Tibial nerve (tissue), 4 donors: ENCODE measurements at places on chromosomes 3 and 15.
A peak's percentile ranks its signal among the peaks of the same experiment; 100 is the strongest.

GRCh38 chr3:78963771-78964170, 804.0 kb downstream of the ROBO1 start:
- H3K27ac ChIP-seq = no peak overlapping the region
- H3K36me3 ChIP-seq = no peaks in the 10 kb centered on the region
- no peak overlapping the region for H3K4me3 ChIP-seq
- no peaks in the 10 kb centered on the region for H3K4me1 ChIP-seq
- DNase-seq = no peak
- no peaks in the 10 kb centered on the region for H3K27me3 ChIP-seq

GRCh38 chr3:124772081-124772831, 42.0 kb downstream of the UMPS start:
- H3K36me3 ChIP-seq = no peaks in the 10 kb centered on the region
- H3K27ac ChIP-seq = peak overlapping the region; percentile 44
- peak; percentile 39 for DNase-seq
- peaks cover 68% of the 10 kb centered on the region for H3K4me1 ChIP-seq

GRCh38 chr3:179432451-179432850, 18.8 kb downstream of the GNB4 start:
- H3K36me3 ChIP-seq = no peaks in the 10 kb centered on the region
- H3K4me1 ChIP-seq = peaks cover 47% of the 10 kb centered on the region

- no peaks in the 10 kb centered on the region for H3K27me3 ChIP-seq
- no peak overlapping the region for H3K27ac ChIP-seq
- no peaks in the 10 kb centered on the region for H3K36me3 ChIP-seq
- DNase-seq = no peak
- H3K4me1 ChIP-seq = peaks cover 7% of the 10 kb centered on the region
Observed at GRCh38 chr3:65545429-65545828, 493.3 kb downstream of the MAGI1 start.

DNA sequence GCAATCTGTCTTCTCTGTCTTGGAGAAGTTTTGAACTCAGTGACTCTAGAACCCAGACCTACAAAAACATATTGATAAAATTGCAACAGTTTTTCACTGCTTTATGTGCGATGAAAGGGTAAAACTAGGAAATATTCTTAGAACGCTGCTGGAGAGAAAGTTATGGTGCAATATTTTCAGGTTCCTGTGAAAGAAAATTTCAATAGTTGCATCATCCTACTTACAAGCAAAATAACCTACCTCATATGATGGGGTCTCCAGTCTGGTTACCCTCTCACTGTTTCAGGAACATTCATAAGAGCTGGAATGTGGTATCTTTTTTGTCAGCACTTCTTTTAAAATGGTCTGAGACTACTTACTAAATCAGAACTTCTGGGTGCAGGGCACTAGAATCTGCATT, 27.1 kb downstream of the GATM start:
- H3K27ac ChIP-seq = no peak overlapping the region
- H3K4me3 ChIP-seq = no peak overlapping the region
- H3K36me3 ChIP-seq = no peaks in the 10 kb centered on the region
- H3K27me3 ChIP-seq = no peaks in the 10 kb centered on the region
- no peaks in the 10 kb centered on the region for H3K4me1 ChIP-seq

DNA sequence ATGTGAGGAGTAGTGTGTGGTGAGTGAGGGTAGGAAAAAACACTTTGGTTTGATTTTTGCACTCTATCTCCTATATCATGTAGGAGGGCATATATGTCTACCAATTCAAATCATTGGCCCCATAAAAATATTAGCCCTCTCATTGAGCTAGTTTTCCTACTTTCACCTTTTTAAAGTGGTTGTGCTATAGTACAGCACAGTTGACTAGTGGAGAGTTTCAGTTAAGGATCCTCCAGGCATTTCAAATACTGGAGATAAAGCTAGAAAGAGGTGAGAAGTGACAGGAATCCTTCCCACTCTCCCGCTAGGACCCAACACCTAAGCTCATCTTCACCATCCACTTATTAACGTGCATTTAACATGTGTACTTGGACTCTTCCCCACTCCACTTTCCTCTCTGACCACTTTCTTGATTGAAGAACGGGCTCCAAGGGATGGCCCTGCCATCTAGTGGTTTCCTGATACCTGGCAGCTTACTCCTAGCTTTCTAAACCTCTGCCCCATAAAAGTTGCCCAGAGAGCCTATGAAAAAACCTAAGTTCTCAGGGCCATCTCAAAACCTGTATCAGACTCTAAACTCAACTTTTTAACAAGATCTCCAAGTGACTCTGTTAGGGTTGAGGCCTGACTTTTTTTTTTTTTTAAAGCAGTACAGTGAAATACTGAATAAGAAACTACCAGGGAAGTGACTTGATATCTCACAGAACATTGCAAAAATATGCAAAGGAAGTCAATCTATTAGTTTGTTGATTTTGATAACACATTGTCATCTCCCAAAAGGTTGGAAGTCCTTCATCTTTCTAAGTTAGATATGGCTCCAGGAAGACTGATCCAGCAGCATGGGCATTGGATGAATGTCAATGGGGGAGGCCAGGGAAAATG, 17.9 kb downstream of the IL12A start:
- DNase-seq = no peak
- no peaks in the 10 kb centered on the region for H3K36me3 ChIP-seq
- no peaks in the 10 kb centered on the region for H3K27me3 ChIP-seq
- no peak overlapping the region for H3K4me3 ChIP-seq
- H3K4me1 ChIP-seq = no peaks in the 10 kb centered on the region

DNA sequence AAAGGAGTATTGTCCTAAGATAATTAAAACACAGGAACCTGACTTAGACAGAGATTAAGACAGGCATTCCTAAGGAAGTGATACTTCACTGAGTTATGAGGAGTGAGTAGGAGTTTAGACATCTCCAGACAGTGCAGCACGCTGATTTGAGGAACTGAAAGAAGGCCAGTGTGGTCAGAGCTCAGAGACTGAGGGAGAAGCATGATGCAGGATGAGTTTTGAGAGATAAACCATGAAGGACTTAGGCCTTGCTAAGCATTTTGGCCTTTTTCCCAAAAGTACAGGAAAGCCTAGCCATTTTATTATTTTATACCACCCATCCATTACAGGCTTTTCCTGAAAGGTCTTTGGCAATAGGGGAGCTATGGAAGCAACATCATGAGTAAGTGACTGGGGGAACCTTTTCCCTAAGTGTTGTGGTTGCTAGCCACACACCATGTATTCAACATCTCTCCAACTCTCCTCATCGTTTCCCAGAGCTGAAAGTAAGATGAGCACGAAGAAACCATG, 375.6 kb upstream of the TPRG1 start:
- H3K27ac ChIP-seq = no peak overlapping the region
- H3K36me3 ChIP-seq = no peaks in the 10 kb centered on the region
- no peaks in the 10 kb centered on the region for H3K27me3 ChIP-seq
- no peak for DNase-seq
- H3K4me3 ChIP-seq = no peak overlapping the region

GRCh38 chr3:155086051-155086450, 5.9 kb downstream of the MME start:
- H3K36me3 ChIP-seq = no peaks in the 10 kb centered on the region
- DNase-seq = no peak
- no peak overlapping the region for H3K4me3 ChIP-seq
- H3K27ac ChIP-seq = no peak overlapping the region
- H3K4me1 ChIP-seq = no peaks in the 10 kb centered on the region

DNA sequence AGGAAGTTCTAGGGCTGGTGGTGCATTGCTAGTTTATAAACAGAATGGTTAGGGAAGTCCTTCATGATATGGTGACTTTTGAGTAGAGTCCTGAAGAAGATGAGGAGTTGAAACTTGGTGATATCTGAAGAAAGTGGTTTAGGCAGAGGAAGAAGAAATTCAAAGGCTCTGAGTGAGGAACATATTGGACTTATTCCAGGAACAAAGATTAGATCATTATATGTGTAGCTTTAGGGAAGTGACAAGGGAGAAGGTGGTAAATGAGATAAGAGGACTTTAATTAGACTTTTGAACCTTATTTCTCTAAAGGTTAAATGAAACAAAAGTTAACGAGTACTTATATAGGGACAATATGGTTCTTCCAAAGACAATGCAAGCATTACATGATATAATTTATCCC, 286.7 kb downstream of the DOCK3 start:
- no peaks in the 10 kb centered on the region for H3K36me3 ChIP-seq
- no peaks in the 10 kb centered on the region for H3K4me1 ChIP-seq
- H3K4me3 ChIP-seq = no peak overlapping the region

- no peaks in the 10 kb centered on the region for H3K4me1 ChIP-seq
- no peaks in the 10 kb centered on the region for H3K36me3 ChIP-seq
- DNase-seq = no peak
Observed at GRCh38 chr15:60633426-60633968, 154.6 kb upstream of the ICE2 start.

GRCh38 chr3:4741404-4742307, 237.6 kb upstream of the BHLHE40 start:
- peaks cover 9% of the 10 kb centered on the region for H3K4me1 ChIP-seq
- no peaks in the 10 kb centered on the region for H3K36me3 ChIP-seq
- no peak overlapping the region for H3K4me3 ChIP-seq
- DNase-seq = peak; percentile 50
- peak overlapping the region; percentile 81 for H3K27ac ChIP-seq

DNA sequence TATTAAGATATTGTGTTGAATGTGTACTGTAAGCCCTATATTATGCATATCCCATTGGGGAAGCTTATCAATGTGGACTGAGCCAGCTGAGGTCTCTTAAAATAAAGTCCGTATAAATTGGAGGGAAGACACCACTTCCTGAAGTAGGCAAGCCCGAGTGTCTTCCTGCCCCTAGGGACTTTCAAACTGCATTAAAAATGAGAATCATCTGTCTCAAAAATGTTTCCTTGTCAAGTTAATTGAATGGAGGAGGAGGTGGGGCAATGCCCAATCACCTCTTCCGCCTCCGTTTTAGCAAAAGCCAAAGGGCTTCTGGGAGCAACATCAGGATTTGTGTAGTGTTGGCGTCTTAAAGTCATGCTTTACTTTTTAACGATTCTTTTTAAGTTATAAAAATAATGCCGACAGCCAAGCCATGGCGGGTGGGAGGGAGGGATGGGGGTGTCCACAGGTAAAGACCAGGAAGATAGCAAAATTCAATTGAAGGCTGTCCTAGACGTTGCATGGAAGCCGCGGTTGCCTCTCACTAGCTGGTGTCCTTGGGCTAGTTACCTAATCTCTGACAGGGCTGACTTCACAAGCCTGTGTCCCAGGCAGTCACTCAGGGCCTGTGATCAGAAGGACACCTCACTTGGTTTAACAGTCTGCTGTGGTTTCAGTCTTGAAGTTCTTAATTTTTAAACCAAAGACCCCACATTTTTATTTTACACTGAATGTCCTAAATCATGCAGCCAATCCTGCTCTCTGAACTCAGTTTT, 524.9 kb upstream of the PROK2 start:
- DNase-seq = no peak
- H3K27me3 ChIP-seq = no peaks in the 10 kb centered on the region
- H3K4me3 ChIP-seq = no peak overlapping the region
- no peaks in the 10 kb centered on the region for H3K36me3 ChIP-seq
- H3K4me1 ChIP-seq = no peaks in the 10 kb centered on the region

DNA sequence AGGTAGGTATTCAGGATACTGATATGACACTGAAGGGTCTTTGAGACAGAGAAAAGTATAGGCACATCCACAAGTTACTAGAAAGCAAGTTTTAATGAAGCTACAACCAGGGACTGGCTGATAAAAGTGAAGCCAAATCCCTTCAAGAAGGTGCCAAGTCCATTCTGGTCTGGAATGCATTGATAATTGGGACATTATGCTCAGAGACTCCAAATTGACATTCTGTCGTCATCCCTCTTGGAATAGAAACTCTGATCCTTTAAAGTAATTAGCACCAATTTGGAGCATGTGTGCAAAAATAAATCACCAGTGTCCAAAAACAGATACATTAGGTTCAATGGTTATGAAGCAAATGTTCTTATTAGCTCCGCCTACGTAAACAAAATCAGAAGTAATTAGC, 47.3 kb upstream of the BCL6 start:
- DNase-seq = no peak
- no peaks in the 10 kb centered on the region for H3K4me1 ChIP-seq
- H3K27me3 ChIP-seq = no peaks in the 10 kb centered on the region
- H3K27ac ChIP-seq = no peak overlapping the region

DNA sequence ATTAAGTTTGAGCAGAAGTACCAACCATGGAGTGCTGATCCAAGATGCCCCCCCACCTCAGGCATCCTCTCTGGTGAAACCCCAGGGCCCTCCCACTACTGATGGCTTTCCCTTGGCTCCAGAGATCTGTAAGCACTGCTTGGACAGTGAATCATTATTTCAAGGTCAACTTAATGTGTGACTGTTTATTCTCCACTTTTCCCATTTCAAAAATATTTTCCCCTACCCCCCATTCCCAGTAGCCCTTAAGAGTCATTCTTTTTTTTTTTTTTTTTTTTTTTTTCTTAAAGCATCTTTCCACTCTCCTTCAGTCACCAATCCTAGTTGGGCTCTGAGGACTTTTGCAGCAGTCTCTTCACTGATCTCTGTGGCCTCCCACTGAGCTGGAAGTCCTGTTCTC, 82.6 kb downstream of the PCCB start:
- no peak overlapping the region for H3K27ac ChIP-seq
- DNase-seq = no peak
- no peaks in the 10 kb centered on the region for H3K4me1 ChIP-seq

DNA sequence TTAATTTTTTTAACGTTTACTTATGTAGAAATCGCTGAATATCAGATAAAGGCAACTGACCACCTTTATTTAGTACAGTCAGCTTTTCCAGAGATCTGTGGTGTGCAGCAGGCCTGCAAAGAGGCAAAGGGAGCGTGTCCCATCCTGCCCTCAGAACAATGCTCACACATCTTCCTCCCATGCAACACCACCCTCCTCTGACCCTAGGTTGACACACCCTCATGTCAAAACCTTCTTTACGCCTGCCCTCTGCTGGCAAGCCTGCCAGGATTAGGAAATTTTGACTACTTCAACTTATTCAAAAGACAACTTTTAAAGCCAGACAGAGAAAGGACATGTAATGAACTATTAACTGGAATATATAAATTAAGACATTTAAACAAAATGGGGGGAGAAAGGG, 513.7 kb downstream of the FOXP1 start:
- H3K27ac ChIP-seq = no peak overlapping the region
- H3K4me3 ChIP-seq = no peak overlapping the region
- no peaks in the 10 kb centered on the region for H3K27me3 ChIP-seq
- peak; percentile 53 for DNase-seq
- no peaks in the 10 kb centered on the region for H3K36me3 ChIP-seq

DNA sequence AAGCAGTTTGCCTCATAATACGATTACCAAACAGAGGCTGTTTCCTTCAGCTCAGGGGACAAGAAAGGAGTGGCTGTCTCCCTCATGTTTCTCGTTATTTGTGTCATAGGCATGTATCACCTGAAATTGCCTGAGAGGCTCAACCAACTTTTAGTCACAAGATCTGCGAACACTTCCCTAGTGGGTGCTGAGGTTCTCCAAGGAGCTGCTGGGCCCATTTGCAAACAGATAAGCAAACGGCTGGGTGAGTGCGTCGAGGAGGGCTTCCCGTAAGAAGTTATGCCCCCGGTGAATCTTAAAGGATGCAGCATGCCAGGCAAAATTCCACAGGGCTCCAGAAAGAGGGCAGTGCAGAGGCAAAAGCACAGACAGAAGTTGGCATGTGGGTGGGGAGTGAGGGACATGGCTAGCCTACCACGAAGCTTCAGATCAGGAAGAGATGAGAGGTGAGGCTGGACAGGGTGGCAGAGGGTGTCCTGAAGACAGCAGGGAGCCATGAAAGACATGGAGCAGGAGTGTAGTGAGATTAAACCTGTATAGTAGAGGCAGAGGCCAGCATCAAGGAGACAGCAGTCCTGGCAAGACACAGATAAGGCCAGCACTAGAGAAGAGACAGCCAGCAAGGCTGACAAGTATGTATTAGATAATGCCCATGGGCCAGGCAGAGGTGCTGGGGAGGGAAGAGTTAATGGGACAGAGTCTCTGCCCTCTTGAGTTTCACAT, 4.0 kb upstream of the GP9 start:
- H3K4me3 ChIP-seq = no peak overlapping the region
- no peak for DNase-seq
- H3K36me3 ChIP-seq = no peaks in the 10 kb centered on the region
